ENCODE measurements at places on chromosomes 2 and 18.

- DNase-seq = no peak
Measured at GRCh38 chr18:77711096-77711495, 461.4 kb downstream of the GALR1 start.

DNA sequence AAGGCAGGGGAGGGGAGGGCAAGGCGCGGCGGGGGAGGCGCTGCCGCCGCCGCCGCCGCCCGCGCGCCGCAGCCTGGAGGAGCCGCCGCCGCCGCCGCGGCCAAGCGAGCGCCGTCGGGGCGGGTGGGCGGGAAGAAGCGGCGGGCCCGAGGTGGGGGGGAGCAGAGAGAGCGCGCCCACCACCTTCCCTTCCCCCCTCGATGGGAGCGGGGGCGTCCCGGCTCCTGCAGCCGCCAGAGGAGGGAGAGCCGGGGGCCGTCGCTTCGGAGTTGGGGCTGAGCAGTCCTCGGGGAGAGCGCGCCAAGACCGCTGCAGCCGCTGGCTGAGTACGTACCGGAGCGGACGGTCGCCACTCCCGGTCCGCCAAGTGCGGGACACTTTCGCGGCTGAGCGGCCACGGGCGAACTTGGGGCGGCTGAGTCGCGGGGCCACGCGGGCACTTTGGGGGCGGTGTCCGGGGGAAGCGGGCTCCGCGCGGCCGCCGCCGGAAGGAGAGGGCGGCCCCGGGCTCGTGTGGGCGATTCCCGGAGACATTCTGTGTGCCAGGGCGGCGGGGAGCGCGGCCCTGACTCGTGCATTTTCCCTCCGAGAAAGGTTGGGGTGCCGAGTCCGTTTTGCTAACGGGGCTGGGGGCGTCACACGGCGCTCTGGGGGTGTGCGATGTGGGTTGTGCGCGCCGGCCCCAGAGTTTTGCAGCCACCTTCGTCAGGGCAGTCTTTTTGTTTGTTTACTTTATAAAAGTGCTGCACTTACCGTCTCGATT, at the start of gene NAB1:
Gene NAB1, plus strand, starts transcription at position 49 of the 763 bp plus-strand sequence. CDS start 10,094 bp downstream, outside the sequence.
- peak; percentile 60 for DNase-seq

- DNase-seq = no peak
Measured at GRCh38 chr2:102262216-102263129, 48.9 kb upstream of the IL1RL1 start.

DNA sequence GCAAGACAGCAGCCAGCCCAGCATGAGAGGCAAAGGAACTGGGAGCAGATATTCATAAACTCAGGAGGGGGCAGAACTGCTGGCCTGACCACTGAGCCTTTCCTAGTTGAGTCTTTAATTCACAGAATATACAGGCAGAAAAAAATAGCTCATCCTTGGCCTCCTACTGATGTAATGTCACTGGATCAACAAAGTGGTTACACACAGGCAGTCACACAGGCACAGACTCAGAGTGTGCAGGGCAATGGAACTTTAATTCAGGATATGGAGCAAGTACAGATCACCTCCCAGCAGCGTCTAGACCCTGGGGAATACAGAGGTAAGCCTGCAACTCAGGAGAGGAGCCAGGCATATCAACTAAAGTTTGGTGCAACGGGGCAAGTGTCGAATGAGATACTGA, 75.4 kb downstream of the TNP1 start:
- DNase-seq = no peak

- DNase-seq = no peak
Measured at GRCh38 chr2:35973132-35973736, 382.3 kb upstream of the CRIM1 start.

DNA sequence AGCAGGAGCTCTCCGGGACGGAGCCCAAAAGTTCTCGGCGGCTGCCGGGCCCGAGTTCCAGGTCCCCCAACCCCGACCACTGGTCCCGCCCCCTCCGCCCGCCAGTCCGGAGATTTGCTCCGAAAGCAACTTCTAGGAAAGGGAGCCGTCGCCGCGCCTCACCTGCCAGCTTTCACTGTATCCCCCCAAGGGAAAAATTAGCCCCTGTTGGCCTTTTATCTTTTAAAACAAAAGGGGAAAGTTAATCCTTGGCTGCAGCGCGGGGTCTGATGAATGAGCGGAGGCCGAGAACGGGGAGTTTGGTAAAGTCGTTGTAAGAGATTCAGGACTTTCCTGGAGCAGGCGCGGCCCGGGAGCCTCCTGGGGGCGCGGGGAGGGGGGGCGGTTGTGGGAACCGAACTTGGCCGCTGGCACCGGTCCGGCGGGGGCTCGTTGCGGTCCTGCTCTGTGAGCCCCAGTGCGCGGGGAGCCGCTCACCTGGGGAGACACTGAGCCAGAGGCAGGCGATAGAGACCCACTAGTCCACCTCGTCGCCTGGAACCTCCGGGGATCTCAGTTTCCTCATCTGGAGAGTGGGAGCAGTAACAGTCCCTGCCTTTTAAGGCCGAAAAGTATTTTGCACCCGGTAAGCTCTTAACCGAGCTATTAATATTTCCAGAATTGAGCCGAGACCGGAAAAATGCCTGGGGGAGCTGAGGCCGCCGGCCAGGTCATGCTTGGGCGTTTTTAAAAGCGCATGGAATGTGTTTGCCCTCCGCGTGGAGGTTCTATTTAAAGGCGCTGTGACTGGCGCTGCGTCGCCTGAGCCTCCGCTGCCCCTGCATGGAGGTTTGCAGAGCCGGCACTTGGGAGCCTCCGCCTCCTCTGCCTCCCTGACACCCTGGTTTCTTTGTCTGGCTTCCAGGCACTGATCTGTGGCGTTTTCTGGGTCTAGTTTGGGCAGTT, 1.1 kb downstream of the EFHD1 start:
- DNase-seq = no peak

DNA sequence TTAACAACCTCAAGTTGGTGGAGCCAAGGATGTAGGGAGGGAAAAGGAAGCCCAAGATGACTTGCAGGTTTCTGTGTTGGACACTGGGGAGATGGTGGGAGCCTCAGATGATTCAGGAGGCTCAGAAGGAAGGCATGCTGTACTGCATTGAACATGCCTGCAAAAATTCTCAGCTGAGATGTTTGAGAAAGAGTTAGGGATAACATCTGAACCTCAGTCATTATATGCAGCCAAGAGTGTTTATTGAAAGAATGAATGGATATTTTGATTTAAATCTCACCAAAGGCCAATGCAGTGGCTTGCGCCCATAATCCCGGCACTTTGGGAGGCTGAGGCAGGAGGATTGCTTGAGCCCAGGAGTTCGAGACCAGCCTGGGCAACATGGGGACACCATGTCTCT, 243.0 kb downstream of the MYCN start:
- DNase-seq = no peak

DNA sequence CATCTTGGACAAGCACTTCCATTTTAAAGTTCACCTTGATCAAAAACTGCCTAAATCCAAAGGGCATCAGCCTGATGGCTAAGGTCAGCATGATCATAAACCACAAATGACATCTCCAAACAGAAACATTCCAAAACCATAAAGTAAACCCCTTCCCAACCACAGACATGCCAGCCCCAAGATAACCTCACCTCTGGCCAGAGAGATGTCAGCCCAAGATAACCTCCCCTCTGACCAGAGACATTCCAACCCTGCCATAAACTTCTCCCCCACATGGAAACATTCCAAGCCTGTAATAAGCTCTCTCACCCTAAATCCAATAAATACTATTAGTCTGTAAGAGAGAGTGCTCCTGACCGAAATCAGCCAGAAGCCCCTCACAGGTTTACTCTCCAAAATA, 18.6 kb upstream of the MARCO start:
- DNase-seq = no peak

DNA sequence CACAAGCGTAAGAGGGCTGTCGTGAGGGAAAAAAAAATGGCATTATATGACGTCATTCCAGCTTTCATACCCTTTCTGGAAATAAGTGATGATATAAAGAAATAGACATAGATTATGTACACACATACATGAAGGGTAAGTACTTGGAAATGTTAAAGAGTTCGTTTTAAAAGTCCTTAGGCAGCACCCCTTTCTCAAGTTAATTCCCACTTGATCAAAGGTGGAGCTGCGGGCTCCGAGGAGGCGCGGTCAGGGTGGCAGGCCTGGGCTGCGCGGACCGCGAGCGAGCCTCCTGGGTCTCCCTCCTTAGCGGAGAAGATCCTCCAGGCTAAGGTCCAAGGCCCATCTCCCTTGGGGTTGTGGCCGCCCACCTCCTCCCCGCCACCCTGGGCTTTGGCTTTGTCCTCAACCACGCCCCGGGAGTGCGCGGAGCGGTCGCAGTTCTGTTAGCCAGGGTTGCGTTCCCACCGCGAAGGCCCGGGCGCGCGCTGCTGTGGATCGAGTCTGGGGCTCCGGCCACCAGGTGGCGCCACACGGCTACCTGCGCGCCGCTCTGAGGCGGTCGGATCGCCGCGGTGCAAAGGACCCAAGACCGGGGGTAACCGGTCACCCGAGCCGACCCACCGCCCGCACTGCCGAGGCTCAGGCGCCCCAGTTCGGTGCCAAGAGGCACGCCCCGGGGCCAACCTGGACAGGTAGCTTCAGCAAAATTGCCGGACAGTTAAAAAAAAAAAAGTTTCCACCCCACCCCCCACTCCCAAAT, 66.8 kb downstream of the HNRNPLL start:
- peak; percentile 71 for DNase-seq

- DNase-seq = no peak
Measured at GRCh38 chr2:89763254-89763580, 1071.7 kb downstream of the RPIA start.

DNA sequence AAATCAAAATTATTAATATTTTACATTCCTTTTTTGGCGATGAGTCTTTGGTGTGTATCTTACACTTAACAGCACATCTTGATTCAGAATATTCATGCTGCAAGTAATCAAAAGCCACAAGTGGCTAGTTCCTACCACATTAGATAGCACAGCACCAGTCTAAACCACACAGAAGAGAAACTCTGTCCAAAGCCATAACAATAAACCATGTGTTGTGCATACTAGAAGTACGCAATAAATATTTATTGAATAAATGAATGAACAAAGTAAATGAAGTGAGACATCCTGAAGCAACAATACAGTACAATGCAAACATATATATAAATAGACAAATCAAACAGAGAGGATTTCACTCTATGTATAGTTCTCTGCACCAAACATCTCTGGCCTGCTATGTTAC, 287.3 kb downstream of the EXOC6B start:
- DNase-seq = no peak

GRCh38 chr2:161964160-161964559, 109.9 kb downstream of the DPP4 start:
- DNase-seq = no peak

GRCh38 chr2:60149176-60149575, 404.3 kb downstream of the BCL11A start:
- DNase-seq = no peak

- DNase-seq = no peak
Measured at GRCh38 chr2:95670167-95670566, 78.4 kb downstream of the TRIM43 start.

DNA sequence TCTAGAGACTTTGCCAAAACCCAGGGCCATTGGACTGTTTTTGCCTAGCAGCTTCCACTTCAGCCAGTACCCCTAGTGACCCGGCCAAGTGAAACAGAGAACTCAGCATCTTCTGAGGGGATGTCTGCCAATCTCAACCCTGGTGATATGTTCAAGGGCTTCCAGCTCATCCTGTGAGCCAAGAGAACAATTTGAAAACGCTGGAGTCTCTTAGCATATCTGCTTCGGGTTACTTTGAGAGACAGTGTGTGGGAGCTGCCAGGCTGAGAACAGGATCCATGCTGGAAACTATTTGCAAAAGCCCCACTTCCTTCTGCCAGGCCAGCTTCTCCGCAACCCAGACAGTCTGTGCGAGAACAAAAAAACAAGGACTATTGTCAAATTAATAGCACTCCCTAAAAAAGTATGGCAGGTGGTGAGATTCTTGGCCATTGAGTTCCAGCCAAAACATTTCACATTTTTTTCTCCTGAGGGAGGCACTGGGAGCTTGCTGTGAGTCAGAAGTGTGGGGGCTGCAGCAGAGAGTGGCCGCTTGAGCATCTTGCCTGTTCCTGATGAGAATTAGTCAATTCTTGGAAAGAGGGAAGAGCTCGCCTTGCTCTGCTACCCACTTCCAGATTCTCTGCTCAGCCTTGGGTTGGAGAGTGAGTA, 395.6 kb upstream of the TRIB2 start:
- DNase-seq = no peak

- no peak for DNase-seq
Measured at GRCh38 chr2:80529466-80530165, 225.1 kb upstream of the LRRTM1 start.

DNA sequence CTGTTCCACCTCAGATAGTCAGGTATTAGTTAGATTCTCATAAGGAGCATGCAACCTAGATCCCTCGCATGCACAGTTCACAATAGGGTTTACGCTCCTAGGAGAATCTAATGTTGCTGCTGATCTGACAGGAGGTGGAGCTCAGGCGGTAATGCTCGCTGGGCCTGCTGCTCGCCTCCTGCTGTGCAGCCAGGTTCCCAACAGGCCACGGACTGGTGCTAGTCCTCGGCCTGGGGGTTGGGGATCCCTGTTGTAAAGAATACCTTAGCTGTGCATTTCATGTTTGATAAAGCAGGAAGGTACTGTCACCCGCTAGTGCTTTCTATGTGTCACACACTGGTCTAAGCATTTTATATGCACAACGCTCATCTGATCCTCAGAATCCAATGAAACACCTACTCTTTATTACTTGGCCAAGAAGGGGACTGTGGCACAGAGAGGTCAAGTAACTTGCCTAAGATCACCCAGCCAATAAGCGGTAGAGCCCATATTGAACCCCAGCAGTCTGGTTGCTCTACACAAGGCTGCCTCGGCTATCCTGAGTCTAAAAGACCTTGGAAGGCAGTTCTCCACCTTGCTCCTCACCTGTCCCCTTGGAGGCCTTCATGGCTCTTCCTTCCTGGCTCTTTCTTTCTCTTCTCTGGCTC, 35.8 kb downstream of the SLC4A3 start:
- no peak for DNase-seq

- no peak for DNase-seq
Measured at GRCh38 chr2:196750291-196750923, 49.1 kb downstream of the GTF3C3 start.

GRCh38 chr2:49225126-49225525, 70.8 kb upstream of the FSHR start:
- DNase-seq = no peak

DNA sequence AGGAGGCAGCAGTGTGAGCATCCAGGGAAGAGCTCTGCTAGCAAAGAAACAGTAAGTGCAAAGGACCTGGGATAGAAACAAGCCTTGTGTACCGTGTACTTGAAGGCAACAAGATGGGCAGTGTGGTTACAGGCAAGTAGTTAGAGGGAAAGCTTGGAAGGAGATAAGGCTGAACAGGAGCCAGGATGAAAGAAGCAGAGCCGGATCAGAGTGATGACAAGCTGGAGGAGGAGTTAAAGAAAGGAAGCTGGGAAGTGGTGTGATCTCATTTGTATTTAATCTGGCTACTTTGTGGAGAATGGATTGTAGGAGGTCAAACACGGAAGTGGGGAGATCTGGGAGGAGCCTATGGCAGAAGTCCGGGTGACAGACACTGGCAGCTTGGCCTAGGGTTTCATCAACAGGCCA, 44.7 kb upstream of the VPS54 start:
- DNase-seq = no peak

Measured in CD4-positive, alpha-beta T cell treated with Interleukin-1 beta for 1 hour (primary cell).